ENCODE measurements at places on chromosomes 7 and 10.

GRCh38 chr7:100066953-100067352 lies 14.6 kb downstream of the ZNF3 start:
- DNase-seq, result no peak

DNA sequence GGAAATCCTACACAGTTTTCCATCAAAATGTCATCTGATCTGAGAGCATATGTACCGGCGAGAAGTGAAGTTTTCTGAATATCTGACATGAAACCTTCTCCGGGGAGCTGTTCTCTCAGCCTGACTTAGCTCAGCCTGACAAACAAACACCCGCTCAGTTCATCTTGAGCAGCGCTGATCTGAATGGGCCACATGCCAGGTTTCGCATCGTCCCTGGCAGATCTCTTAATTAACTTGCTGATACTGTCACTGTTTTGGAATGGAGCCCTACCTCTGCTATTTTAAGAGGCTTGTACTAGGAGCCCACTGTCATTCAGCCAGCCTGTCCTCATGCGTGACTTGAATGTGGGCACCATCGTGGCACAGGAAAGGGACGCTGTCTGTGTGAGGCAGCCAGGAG lies 109.2 kb downstream of the STRA8 start:
- DNase-seq, result no peak

DNA sequence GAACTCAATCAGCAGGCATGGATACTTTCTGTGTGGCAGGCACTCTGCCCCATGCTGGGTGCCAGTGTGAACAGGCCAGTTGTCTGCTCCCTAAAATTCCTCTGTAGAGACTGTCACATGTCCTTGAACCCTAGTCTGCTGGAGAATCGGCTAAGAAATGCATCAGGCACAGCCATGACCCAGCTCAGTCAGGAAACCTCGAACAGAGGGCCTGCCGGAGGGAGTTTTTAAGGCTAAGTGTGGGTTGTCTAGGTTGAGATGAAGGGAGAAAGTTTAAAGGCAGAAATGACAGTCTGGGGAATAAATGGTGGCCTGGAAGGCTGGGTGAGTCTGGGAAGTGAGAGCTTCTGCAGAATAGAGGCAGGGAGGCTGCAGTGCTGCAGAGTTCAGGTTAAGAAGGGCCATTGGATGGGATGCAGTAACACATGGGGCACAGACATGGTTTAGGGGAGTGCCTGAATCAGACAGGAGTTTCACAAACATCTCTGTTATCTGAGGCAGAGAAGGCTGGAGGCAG lies 45.3 kb downstream of the WDFY4 start:
- no peak for DNase-seq

DNA sequence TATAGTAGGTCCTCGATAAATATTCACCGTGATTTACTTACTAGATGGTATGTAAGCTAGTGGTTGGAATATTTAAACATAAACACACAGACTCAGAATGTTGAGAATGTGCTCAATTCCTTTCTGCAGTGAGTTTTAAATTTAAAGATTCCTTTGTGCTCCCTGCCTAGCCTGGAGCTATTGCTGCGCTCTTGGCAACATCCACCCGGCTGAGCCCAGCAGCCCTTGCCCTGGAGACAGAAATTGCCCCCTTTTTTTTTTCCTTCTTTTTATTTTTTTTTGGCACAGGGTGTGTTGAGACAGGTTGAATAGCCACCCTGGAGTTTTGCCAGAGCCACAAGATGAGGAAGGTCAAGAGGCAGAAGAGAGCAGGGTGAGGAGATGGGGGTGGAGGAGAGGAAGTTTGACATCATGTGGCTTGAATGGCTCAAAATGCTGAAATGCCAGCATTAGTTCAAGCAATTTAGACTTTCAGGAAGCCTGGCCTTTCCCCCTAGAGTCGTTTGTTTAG lies 180.8 kb downstream of the PRKCQ start:
- DNase-seq, result no peak
